ENCODE measurements at places on chromosomes 5 and 9.

DNA sequence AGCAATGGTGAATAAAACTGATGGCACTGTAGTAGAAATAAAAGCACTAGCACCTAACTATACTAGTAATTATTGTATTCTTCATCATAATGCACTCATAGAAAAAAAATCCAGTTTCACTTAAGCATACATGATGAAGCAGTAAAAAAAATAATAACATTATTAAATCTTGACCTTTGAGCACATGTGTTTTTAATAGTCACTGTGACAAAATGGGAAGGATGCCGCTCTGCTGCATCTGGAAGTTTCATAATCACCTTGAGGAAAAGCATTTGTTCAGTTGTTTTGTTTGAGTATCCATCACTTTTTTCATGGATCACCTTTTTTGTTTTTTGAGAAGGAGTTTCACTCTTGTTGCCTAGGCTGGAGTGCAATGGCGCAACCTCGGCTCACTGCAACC, 13.2 kb downstream of the OR2K2 start:
- no peak for DNase-seq

GRCh38 chr5:41527201-41527779, 16.9 kb upstream of the PLCXD3 start:
- no peak for DNase-seq

DNA sequence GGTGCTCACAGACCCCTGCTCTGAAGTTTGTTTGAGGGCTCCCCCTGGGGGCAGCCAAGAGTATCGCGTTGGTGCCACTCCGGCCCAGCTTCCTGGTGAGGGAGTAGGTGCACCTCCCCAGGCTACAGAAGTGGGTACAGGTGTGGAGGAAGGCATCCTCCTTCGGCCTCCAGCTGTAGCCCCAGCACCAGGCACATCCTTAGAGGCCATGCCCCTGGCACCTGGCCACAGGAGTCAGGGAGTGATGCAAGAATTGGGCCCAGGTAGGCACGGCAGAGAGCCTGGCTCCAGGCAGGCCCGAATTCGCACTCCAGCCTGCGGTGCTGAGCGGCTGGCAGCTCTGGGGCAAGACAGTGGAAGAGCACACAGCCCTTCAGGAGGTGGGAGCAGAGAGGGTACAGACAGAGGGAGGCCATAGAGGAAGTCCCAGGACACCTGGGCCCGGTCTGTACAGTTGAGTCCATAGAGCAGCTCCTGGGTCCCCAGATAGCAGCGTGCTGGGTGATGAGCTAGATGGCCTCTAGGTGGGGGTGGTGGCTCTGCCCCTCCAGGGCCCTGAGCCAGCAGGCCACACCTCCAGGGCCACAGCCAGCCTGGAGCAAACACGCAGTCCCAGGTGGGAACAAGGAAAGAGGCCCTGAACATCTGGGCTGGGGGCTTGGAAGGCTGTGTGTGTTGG, 2.4 kb downstream of the SAPCD2 start:
- DNase-seq, result peak; percentile 83

- DNase-seq, result no peak
These were observed 150.1 kb upstream of the STK32A start for GRCh38 chr5:147084702-147085101.

- DNase-seq, result no peak
These were observed 8.0 kb downstream of the PDLIM4 start for GRCh38 chr5:132265336-132266030.

DNA sequence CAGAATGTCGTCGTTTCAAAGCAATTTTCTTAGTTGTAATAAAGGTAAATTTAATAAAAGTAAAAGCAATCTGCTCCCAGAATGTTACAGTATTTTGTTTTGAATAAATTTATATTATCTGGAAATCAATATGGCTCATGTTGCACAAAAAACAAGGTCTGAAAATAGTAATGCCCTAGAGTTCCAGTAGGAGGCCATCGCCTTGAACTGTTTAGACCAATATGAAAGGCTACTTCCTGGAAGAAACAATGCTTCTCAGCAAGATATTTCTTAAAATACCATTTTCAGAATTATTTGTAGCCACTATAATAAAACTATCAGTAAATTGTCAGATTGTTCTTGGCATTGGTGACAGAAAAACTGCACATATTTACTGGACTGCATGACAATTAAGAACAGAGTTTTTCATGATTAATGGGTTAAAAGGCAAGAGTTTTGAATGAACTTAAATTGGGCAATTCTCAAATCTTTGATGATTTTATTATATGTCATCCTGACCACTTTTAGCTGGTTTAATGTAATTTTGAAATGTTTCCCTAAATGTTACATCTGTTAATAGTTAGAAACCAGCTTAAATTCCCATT, 153.2 kb downstream of the COMMD10 start:
- no peak for DNase-seq

DNA sequence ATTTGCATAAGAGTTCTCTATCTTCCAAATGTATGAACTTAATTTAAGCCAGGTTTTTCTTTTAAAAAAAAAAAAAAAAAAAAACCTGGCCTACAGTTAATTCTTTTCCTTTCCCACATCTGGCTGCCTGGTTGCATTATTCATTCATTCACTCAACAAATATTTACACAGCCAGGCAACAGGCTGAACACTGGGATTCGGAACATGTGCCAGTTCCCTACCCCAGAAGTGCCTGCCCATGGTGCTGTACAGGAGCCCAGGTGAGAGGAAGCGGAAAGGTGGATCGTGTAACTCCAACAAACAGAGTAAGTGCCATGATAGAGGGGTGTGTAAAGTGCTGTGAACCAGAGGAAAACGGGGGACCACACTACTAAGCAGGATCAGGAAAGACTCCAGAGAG, 93.6 kb downstream of the CDK5RAP2 start:
- DNase-seq, result no peak

- no peak for DNase-seq
These were observed 133.3 kb upstream of the DPYSL3 start for GRCh38 chr5:147643142-147643541.

GRCh38 chr5:58932057-58932612, 349.3 kb downstream of the RAB3C start:
- DNase-seq, result no peak

GRCh38 chr5:57779383-57780223, 297.0 kb upstream of the ACTBL2 start:
- DNase-seq, result no peak

DNA sequence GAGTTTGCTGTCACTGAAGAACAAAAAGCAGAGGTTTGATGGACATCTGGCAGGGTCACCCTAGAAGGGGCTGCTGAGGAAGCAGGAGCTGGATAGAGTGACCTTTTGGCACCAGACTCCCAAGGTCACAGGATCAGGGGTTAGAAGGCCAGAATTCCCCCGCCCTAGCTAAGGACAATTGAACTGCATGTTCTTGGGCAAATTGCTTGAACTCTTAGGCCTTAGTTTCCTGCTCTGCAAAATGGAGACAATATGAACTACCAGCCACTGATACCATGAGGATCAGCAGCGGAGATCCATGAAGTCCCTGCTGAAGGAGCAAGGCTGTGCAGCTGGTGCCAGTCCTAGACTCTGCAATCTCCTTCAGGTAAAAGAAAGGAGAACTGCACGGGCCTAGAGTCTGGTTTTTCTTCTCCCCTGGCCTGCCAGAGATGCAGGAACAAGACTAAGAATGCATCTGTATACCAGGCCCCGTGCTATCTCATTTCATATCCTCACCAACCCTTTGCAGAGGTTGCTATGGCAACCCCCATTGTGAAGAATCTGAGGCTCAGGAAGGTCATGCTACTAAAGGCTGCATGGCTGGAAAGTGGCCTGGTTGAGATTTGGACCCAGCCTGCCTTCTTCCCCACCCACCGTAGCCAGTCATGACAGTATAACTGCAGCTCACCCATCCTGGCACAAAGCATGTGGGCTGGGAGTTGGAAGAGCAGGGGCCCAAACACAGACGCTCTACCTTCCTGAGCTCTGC, 33.7 kb downstream of the CAMK2A start:
- no peak for DNase-seq
